Stimulated activated naive CD8-positive, alpha-beta T cell treated with anti-CD3 and anti-CD28 coated beads, Interleukin-15, Interleukin-2, amounts not matched to agents 100 U/mL and 50 U/mL, for 24 hours (primary cell): ENCODE measurements at places on chromosomes 6 and 20.
A peak's percentile ranks its signal among the peaks of the same experiment; 100 is the strongest.

DNA sequence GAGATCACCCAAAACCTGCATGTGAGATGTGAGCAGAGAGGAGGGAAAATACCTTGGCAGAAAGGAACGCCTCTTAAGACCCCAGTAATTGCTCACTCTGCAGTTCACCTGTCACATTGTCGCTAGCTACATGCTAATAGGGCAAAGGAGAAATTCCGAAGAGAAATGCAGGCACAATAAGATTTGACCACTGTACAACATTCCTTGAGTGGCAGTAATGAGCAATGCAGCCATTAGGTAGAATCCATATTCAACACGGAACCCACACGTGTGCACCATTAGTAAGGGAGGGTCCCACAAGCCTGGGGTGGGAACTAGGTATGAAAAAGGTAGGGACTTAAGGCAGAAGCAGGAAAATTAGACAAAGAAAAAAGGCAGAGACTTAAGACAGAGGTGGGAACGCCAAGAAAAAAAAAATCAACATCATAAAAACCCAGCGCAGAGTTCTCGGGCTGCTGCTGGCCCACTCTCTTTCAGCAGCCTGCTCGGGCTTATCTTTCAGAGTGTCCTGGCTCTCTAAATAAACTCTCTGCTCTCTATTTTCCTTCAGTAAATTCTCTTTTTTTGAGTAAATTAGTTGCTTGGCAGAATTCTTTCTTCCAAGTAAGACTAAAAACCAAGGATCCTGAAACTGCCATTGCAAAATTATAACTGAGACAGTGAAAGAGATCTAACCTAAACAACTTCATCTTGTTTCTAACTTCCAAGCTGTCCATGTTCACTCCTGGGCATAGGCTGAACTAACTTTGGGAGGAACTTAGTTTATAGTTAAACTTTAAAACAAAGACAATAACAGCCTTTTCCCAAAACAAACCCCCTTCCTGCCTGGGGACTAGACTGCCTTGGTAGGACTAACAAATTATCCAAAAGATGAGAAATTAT, 116.5 kb downstream of the CD24 start:
- DNase-seq = no peak

GRCh38 chr6:158752613-158753012, 66.6 kb downstream of the EZR start:
- DNase-seq = no peak

DNA sequence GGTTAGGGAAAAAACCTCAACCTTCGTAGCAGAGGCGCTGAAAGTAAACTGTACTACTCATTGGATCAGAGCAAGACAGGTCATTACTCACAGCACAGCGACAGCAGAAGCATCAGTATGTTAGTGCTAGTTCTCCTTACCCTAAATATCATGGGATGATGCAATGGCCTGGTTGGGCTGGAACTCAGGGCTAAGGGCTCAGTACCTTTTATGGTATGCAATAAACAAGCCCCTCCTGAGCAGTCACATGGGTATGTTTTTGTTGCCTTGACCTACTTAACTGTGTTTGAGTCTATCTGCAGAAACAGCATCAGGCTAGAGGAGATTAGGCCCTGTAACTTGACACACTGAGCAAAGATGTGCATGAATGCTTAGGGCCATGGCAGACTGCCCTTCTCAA, 369.4 kb upstream of the IMPG1 start:
- no peak for DNase-seq

DNA sequence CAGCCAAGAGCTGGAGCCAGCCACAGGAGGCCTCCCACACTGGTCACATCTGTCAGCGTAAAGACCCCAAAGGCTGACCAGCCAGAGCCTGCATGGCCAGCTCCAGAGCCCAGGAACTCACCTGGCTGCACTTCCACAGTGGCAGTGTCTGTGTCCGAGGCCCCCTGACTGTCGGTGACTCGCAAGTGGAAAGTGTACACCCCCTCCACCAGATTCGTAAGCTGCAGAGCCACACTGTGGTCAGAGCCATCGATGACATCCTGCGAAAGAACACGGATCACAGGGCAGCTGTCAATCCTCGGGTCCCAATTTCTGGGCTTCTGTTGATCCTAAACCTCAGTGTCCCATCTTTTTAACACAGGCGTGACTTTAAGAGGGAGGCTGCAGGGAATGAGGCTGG, 69.3 kb downstream of the ALDH5A1 start:
- DNase-seq = no peak

- no peak for DNase-seq
These were observed 102.6 kb downstream of the COL21A1 start for GRCh38 chr6:56144538-56145324.

DNA sequence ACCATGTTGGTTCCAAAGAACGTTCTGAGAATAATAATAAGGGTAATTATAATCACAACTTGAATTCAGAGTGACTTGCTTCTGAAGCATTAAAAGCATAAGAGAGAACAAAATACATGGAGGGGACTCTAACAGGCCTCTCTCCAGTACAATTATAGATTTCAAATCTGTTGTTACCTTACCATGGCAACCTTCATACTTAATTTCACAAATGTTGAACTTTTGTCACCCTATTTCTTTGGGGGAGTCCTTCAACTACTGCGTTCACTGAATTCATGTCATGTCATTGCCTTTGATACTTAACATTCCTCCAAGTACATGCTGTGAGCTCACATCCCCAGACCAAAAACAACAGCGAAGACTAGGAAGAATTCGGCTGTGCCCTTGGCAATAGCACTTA, 104.0 kb downstream of the MKKS start:
- no peak for DNase-seq

- no peak for DNase-seq
These were observed 5.5 kb downstream of the MANBAL start for GRCh38 chr20:37295001-37295400.

DNA sequence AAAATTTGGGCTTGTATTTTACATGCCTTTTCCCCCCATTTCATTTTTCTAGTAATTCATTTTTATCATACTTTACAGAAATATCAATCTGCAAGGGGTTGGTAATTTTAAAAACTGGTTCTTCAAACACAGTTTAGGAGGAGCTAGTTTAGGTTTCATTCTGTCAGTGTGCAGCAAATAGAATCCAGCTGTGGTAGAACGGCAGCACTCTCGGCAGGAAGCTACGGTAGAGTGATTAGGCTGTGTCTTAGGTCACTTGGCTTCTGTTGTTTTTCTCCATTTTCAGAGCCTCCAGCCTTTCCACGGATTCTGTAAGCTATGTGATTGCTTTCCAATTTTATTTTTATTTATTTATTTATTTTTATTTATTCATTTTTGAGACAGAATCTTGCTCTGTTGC, 32.7 kb downstream of the TLDC2 start:
- no peak for DNase-seq

DNA sequence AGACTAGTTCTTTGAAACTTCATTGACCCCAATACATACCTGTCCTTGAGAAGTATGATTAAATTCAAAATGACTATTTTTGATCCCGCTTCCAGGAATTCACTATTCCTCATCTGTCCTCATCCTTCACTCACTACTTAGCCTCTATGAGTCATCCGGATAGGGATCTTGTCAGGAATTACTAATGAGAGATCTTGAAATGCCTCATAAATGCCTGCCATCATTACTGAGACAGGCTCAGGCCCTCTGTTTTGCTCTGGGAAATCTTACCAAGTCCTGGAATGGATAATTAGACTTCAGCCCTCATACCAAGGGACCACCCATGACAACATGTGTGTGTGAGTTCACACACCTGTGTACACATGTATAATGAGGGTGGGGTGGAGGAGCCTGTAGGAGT, 2.8 kb upstream of the CYP24A1 start:
- DNase-seq = no peak

- no peak for DNase-seq
These were observed 108.9 kb upstream of the STXBP5 start for GRCh38 chr6:147095316-147095715.

DNA sequence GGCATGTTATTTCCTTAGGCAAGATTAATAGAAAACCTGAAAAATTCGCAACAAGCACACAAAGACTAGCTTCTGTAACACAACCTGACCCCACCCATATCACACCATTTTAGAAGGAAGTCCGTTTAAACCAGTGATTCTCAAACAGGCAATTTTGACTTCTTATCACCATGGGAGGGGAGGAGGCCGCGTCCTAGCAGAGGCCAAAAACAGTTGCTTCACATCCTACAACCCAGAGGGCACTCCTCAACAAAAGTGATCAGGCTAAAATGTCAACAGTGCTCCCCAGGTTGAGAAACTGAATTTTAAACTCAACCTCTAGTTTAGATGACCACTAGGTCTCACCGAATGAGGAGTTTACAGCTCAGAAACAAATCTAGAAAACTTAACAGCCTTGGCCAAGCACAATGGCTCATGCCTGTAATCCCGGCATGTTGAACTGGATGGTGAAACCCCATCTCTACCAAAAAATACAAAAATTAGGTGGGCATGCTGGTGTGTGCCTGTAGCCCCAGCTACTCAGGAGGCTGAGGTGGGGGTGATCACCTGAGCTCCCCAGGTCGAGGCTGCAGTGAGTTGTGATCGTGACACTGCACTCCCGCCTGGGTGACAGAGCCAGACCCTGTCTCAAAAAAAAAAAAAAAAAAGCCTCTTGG, 3.4 kb downstream of the SNX5 start:
- DNase-seq = no peak

- DNase-seq = peak; percentile 49
These were observed 1.2 kb downstream of the PM20D2 start for GRCh38 chr6:89146718-89147700.

DNA sequence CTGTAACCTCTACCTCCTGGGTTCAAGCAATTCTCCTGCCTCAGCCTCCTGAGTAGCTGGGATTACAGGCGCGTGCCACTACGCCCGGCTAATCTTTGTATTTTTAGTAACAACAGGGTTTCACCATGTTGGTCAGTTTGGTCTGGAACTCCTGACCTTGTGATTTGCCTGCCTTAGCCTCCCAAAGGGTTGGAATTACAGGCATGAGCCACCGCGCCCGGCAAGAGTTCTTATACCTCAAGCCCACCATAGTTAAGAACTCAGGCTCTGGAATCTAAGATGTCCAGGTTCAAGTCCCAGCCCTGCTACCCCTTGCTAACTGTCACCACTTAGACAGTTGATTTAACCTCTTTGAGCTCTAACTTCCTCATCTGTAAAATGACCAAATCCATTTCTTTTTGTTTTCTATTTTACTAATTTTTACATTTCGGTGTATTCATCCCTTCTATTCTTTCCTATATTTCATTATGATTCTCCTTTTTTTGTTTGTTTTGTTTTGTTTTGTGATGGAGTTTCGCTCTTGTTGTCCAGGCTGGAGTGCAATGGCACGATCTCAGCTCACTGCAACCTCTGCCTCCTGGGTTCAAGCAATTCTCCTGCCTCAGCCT, 104.8 kb upstream of the ZNF217 start:
- DNase-seq = no peak

- DNase-seq = no peak
These were observed 50.0 kb downstream of the SOBP start for GRCh38 chr6:107539849-107540464.

DNA sequence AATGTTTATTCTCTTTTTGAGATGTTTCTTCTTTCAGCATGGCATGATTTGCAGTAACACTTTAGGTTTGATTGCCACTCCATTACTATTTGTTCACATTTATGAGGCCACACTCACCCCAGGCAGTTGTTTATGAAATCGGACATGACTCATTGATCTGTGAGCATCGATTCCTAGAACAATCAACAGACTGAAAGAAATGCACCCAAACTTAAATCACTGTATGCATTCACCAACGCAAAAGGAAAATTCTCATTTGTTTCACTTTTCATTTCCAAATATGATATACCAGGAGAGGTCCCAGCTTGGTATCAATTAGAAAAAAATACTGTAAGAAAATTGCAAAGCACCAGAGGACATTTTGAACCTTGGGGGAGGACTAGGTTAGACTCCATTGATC, 5.4 kb upstream of the GJA10 start:
- DNase-seq = no peak

GRCh38 chr20:46359233-46359751, 47.1 kb downstream of the ELMO2 start:
- no peak for DNase-seq

GRCh38 chr6:27550692-27551091, 77.8 kb upstream of the ZNF184 start:
- no peak for DNase-seq

DNA sequence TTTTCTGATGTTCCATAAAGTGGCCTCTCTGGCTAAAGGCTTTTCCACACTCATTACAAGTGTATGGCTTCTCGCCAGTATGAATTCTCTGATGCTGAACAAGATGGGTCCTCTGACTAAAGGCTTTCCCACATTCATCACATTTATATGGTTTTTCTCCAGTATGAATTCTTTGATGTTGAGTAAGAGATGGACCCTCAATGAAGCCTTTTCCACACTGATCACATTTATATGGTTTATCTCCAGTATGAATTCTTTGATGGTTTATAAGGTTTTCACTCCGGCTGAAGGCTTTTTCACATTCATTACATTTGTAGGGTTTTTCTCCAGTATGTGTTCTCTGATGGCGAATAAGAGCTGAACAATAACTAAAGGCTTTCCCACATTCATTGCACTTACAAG, 20.4 kb downstream of the ZNF184 start:
- no peak for DNase-seq

GRCh38 chr20:36784900-36785299, 11.3 kb upstream of the DSN1 start:
- no peak for DNase-seq

DNA sequence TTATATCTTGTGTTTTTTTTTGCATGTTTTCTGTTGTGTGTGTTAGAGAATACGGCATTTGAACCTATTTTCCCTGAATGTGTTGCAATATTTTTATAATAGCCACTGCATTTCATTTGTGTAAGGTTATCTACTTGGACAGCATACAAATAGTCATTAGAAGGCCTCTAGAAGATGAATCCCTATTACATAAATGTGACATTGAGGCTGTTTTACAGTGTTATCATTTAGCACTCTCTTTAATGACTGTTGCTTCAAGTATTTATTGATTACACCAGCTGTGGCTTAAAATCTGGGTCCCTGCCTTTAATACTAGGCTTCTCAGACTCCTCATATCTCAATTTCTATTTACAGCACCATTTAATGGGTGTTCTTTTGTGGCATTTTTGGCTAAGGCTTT, 465.8 kb downstream of the FRK start:
- DNase-seq = no peak

GRCh38 chr6:130760006-130760405, 67.2 kb upstream of the SMLR1 start:
- DNase-seq = no peak

GRCh38 chr6:40550202-40551101, 36.7 kb downstream of the LRFN2 start:
- DNase-seq = peak; percentile 15
